ENCODE measurements at places on chromosomes 12 and 14.
A peak's percentile ranks its signal among the peaks of the same experiment; 100 is the strongest.

GRCh38 chr12:16573398-16574077 is 32.4 kb downstream of the LMO3 start:
- no peak for DNase-seq

- peak; percentile 60 for DNase-seq
Measured at GRCh38 chr14:94474581-94475031, 1.4 kb downstream of the SERPINA9 start.

- peak; percentile 29 for DNase-seq
Measured at GRCh38 chr12:22626406-22626805, 1.4 kb downstream of the ETNK1 start.

- DNase-seq: no peak
Measured at GRCh38 chr14:101600891-101601605, 39.8 kb downstream of the DIO3 start.

DNA sequence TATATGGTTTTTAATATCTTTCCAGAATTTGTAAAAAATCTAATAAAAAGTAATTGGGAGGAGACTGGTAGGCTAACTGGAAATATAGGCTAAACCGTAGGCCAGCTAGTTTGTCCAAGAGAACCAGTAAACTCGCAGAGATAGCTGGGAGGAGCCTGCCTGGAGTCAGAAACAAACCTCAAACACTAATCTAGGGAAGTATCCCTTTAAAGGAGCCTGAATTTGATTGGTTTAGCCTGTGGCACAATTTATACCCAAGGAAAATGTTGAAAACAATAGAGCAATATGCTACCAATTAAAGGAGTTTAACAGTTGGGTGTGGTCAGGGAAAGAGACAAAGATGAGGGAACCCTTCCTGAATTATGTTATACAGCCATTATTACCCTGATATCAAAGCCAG is 109.6 kb downstream of the EML5 start:
- no peak for DNase-seq

DNA sequence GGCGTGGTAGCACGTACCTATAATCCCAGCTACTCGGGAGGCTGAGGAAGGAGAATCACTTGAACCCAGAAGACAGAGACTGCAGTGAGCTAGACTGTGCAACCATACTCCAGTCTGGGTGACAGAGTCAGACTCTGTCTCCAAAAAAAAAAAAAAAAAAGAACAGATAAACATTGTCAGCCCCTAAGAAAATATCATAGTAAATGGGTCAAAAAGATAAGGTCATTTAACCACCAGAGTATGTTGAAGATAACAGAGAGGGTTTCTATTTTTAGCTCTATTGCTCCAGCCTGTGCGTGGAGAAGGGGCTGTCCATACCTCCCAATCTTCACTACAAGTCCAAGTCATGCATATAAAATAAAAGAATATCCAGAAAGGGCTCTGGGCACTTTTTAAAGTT is 15.4 kb downstream of the LGMN start:
- DNase-seq: no peak

DNA sequence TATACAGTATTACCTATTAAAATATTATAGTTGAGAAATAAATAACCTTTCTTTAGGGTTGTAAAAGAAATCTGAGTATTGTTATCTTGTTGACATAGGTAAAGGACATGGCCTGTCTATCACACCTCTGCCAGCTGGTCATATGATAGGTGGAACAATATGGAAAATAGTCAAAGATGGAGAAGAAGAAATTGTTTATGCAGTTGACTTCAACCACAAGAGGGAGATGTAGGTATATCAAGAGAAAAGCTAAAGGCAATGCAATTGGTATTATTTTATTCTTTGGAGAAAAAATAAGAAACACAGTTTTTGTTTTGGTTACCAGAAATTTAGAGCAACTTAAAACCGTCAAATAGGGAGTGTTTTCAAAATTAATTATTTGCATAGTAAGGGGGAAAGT is 13.5 kb downstream of the CPSF2 start:
- peak; percentile 53 for DNase-seq

DNA sequence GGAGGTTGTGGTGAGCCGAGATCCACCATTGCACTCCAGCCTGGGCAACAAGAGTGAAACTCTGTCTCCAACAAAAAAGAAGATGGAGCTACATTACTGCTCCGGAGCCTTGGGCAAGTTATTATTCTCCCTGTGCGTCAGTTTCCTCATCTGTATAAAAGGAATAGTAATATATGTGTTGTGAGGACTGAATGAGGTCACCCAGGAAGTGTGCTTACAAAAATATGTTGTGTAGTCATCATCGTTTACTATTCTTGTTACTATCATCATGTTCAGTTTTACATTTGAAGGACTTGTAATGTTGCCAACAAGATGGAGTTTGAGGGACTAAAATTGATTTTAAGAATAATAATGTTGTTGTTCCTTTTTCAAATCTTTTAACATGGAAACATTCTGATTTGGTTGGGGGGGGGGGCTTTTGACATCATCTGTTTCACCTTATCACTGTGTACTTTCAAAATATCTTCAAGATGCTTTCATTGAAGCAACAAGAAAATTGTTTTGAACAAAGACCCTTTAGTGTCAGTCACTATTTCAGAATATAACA is 156.8 kb downstream of the PDE3A start:
- DNase-seq: peak; percentile 52

DNA sequence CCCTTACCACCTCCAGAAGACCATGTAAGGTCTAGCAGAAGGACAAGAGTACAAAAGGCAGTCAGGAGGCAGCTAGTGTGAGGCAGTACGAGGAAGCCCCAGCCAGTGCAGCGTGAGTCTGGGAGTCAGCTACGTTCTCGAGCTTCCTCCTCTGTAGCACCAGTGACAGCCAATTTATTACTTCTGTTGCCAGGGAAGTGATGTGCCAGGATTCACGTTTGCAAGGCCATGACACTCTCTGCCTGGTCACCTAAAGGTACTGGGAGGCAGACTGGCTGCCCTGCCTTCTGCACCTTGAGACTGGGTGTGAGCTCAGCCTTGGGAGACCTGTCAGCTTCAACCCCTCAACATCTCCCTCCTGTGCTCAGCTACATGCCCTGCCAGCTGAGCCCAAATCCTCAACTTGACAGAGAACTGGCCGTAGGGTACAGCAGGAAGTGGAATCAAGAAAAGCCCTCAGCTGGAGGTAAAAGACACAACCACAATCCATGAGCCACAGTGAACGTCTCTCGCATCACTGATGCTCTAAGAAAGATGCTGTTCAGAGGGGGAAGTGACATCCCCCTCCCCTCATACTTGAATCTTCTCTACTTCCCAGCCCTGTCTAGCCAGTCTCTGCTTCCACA is 182.5 kb upstream of the RGS6 start:
- no peak for DNase-seq

- DNase-seq: peak; percentile 67
Measured at GRCh38 chr12:2261708-2262107, 208.9 kb downstream of the CACNA1C start.

DNA sequence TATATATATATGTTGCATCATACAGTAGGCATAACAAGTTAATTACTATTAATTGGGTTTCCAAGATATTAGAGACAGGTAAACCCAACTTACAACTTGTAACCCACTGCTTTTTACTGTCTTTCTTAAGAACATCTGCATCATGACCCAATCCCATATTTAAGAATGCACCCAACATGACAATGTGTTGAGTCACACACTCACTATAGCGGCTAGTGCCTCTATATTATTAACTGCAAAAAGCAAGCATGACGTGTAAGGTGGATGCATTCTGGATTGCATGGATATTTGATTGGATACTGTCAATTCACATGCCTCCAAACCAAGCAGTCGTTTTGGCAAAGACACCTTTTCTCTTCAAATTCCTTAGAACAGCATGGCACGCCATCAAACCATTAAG is 68.2 kb downstream of the KSR2 start:
- DNase-seq: peak; percentile 50

DNA sequence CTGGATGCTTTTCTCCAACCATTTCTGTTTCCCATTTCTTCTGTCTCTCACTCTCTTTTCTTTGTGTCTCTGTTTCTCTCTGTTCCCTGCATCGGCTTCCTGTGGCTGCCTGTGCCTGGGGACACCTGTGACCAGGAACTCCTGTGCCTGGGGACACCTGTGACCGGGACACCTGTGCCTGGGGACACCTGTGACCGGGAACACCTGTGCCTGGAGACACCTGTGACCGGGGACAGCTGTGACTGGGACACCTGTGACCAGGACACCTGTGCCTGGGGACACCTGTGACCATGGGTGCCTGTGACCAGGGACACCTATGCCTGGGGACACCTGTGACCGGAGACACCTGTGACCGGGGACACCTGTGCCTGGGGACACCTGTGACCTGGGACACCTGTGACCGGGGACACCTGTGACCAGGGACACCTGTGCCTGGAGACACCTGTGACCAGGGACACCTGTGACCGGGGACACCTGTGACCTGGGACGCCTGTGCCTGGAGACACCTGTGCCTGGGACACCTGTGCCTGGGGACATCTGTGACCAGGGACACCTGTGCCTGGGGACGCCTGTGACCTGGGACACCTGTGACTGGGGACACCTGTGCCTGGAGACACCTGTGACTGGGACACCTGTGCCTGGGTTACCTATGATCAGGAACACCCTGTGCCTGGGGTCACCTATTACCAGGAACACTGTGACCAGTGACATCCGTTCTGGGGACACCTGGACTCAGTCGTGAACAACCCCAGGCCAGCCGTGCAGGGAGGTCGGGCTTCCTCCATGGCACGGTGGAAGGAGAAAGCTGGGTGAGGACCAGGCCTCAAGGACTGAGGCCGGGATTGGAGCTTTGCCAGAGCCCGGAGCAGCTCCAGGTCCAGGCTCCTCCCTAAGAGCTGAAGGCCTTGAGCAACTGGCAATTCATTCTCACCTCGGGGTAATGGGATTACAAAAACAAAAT is 23.4 kb upstream of the FBRSL1 start:
- no peak for DNase-seq

- peak; percentile 40 for DNase-seq
Measured at GRCh38 chr12:78928200-78929074, 63.9 kb downstream of the SYT1 start.

DNA sequence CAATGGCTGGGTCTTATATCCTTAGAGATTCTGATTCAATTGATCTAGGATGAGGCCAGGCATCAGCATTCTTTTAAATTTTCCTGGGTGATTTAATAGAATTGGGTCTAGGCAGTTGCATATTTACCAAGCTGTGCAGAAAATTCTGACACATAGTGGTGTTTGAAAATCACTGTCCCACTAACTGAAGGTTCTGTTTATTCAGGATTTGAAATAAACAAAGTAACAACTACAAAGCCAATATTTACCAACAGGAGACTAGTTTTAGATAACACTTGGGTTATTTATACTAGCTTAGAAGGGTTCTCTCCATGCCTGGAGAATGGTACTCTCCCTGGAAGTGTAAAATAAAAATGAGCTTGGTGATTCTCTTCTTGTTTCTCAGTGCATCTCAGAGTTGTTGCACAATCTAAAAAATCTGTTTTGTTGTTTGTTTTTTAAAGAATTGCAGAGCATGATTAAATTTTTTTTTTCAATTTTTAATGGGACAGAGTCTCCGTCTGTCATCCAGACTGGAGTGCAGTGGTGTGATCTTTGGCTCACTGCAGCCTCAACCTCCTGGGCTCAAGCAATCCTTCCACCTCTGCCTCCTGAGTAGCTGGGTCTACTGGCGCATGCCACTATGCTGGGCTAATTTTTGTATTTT is 16.9 kb downstream of the BEST3 start:
- DNase-seq: no peak

DNA sequence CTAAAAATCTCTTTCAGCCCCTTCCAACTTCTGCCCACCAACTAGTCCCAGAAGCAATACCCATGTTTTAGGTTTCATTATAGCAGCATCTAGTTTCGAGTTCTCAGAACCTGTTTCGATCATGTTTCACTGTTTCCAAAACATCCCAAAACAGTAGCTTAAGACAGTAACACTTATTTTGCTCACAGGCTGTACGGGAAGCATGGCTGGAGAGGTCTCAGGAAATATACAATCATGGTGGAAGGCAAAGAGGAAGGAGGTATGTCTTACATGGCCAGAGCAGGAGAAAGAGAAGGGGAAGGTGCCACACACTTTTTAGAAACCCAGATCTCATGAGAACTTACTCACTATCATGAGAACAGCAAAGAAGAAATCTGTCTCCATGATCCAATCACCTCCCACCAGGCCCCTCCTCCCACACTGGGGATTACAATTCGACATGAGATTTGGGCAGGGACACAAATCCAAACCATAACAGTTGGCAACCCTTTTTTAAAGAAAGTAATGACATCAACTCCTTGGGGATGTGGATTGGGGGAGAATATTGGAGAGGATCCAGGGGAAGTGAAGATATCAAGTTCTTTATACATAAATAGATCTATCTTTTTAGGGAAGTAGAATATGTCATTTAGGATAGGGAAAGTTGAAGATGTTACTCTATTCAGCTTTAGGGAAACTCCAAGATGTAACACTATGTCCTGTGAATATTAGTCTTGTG is 269.9 kb upstream of the PLEKHG7 start:
- no peak for DNase-seq

DNA sequence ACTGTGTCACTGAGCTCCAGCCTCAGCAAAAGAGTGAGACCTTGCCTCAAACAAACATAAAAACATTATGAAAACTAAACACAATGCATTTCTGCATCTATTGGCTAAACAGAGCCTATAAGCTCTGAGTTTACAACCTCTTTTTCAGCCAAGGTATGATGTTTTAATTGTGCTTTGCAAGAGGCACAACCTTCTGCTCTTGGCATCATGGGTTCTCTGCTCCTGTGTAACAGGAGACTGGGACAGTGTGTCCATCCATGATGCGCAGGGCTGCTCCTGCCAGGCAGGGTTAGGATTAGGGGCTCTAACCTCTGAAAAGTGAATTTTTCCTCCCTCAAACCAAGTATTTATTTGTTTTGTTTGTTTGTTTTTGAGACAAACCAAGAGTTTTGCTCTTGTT is 5.0 kb upstream of the NFKBIA start:
- no peak for DNase-seq

DNA sequence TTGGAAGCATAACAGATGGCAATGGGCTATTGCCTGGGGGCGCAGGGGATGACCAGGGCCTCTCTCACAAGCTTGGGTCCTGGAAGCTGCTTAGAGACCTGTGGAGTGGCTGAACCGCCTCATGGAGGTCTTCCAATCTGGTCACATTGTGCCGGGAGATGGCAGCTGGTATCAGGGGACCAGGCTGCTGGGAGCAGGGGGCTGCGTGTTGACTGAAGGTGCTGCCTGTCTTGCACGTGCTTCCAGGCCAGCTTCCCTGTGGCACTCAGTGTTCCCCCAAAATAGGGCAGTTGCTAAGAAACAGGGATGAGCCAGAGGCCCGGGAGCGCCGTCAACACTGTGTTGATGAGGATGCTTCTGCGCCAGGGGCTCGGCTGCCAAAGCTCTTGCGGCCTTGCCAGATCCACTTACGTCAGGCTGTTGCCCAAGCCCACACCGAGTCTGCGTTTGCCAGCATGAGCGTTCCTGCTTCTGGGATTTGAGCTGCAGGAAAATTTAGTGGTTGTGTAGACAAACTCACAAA is 39.8 kb downstream of the ELK3 start:
- DNase-seq: peak; percentile 88

Measured in EH (cell line).